ENCODE measurements at places on chromosomes 6 and 20.

GRCh38 chr6:142187209-142187608 is 40.1 kb downstream of the VTA1 start:
- DNase-seq: no peak

- no peak for DNase-seq
Measured at GRCh38 chr6:100724222-100724621, 156.9 kb downstream of the ASCC3 start.

GRCh38 chr20:8470156-8470555 is 338.1 kb downstream of the PLCB1 start:
- no peak for DNase-seq

DNA sequence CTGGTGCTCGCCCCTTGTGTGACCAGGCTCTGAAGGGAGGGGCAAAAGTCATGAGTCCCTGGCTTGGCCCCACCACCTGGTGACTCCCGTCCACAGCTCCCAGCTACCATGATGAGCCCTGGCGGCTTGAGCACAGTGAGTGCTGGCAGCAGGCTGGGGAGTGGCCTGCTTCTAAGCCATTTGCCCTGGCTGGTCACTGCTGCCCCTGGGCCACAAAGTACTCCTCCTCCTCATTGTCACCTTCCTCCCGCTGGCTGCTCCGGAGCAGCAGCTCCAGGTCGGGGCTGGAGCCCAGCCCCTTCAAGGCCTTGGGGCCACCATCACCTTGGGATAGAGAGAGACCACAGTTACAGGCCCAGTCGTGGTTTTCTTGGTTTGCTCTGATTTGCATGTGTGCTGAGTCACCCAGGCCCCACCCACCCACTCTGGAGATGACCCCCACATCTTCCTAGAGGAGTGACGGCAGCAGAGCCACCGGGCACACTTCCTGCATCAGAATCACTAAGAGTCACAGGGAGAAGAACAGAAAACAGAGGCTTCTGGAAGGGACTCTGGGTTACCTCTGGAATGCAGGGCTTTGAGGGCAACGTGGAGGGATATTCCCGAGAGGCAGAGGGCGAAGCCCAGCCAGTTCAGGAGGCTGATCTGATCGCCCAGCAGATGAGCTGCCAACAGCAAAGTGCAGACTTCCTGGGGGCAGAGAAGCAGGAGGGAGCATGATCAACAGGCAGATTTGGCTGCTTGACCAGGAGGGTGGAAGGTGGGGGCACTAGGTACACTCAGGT is 42.1 kb upstream of the CDH22 start:
- no peak for DNase-seq

DNA sequence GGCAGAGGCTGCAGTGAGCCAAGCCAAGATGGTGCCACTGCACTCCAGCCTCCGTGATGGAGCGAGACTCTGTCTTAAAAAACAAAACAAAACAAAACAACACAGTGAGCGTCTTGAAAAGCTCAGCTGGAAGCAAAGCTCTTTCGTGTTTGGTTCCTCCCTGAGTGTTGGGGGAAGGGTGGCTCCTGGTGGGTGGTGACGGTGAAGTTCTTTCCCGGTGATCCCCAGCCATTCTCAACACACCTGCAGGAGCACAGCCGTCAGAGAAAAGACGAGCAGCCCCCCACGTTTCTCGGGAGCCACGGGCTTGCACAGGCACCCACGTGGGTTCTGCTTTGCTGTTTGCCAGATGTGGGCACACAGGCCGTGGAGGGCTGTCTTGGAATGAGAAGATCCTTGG is 3.2 kb downstream of the BHLHE23 start:
- DNase-seq: no peak

GRCh38 chr6:150412221-150412620 is 43.4 kb downstream of the IYD start:
- no peak for DNase-seq

GRCh38 chr20:62666736-62667529 is 24.6 kb downstream of the SLCO4A1 start:
- DNase-seq: no peak

DNA sequence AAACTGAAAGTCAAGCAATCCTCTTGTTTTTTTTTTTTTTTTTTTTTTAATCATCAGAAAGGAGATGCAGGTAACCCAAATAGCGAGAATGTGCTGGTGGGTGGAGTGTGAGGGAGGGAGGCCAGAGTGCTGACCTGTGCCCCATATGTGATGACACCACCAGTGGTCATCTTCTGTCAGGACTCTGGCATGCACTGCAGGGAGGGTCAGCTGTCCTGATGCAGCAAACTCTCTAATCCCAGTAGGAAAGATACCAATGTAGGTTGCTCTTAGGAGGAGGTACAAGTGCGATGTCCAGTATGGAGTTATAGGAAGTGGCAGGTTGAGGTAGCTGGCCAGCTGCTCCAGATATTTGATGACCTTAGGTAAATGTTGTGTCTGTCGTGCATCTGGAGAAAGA is 2.8 kb upstream of the CST4 start:
- no peak for DNase-seq

- DNase-seq: no peak
Measured at GRCh38 chr6:22747571-22747970, 178.2 kb downstream of the HDGFL1 start.

GRCh38 chr6:45699663-45700062 is 316.0 kb downstream of the CLIC5 start:
- no peak for DNase-seq

- DNase-seq: no peak
Measured at GRCh38 chr20:50188287-50188688, 2.3 kb upstream of the CEBPB start.

- DNase-seq: no peak
Measured at GRCh38 chr6:120587381-120587780, 746.9 kb downstream of the TBC1D32 start.

DNA sequence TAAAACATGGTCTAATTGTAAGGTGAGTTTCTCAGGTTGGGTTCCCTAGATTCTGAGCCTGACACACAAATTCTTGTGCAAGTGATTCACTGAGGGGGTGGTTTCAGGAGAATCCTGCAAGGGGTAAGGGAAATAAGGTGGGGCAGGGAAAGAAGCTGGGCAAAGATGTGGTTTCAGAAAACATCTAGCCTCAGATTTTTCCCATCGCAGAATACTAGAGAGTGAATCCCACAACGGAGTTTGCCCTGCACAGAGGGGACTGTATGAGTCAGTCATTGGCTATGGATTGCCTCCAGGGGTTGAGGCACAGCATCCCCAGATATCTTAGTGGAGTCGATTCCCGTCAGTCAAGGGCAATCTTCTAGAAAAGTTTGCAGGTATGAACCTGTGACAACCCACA is 65.2 kb downstream of the PRL start:
- no peak for DNase-seq

GRCh38 chr6:111536910-111537527 is 54.0 kb upstream of the REV3L start:
- DNase-seq: no peak

DNA sequence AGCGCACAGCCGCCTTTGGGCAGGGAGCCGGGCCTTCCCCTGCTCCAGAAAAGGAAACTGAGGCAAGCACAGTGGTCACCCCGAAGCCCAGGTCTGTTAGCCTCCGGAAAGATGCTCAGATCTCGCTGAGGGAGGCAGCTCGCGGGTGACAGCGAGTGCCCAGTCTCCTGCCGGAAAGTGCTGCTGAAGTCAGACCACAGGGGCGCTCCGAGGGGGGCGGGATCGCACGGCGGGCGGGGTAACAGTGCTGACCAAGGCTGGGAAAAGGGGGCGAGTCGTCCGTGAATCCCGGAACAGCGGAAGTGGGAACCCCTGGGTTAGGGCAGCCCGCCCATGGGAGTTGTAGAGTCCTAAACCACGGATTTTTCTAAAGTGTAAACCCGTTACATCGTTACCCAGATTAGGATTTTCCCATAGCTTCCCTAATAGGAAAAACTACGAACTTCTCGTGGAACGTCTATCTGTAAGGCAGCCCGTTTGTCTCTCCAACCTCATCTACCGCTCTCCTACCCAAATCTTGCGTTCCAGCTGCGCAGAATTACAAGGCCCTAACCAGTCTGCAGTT is 504 bp downstream of the VPS16 start:
- no peak for DNase-seq

GRCh38 chr20:17912916-17913315 is 55.7 kb downstream of the SNX5 start:
- DNase-seq: no peak

- no peak for DNase-seq
Measured at GRCh38 chr6:88561034-88561953, 395.1 kb upstream of the CNR1 start.
